Subcutaneous preadipocyte (primary cell): ENCODE measurements at places on chromosomes 5 and 9. TPM values are rescaled to one million over a fixed set of nuclear protein-coding genes. Genes with fewer than 3 reads are reported as not detected.

Gene IRX1
- 9.0 and 9.6 TPM in 2 replicates for total RNA-seq

Gene UBE2D2
- total RNA-seq, result 44.6 and 50.7 TPM in 2 replicates

Gene IL4
- not detected in 2 replicates for total RNA-seq

Gene RNF180
- 0.37 and 0.59 TPM in 2 replicates for total RNA-seq

Gene EFNA5
- total RNA-seq, result 6.2 and 11.1 TPM in 2 replicates
